ENCODE measurements at places on chromosomes 6 and 20. TPM values are rescaled to one million over a fixed set of nuclear protein-coding genes. Genes with fewer than 3 reads are reported as not detected.

- DNase-seq, result no peak
Measured at GRCh38 chr20:34941226-34941625, 14.4 kb downstream of the GSS start.

DNA sequence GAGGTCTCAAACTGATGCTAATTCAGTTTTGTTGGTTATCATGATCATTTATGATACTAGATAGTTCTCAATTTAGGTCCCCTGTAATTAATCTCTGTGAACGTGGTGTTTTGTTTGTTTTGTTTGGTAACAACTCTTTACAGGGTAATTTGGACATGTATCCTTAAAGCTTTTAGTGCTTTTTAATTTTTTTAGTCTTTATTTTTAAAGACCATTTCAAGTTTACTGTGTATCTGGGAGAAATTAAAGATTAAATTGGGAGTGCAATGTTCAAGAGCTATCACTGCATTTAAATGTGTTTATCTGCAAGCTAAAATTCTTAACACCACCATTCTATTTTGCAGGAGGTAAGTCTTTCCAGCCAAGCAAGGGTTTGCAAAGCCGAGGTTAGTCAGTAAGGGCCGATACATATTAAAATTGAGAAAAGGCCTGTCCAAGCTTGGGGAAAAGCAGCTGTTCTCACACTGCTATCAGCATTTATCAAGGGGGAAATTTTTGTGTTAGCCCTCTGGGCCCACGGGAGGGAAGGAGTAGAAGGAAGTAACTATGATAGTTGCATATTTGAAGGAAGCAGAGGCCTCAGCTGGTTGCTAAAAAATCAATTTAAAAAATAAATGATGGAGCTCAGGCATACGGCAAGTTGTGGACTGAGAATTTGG is 59.3 kb upstream of the ZNF217 start:
- DNase-seq, result no peak

DNA sequence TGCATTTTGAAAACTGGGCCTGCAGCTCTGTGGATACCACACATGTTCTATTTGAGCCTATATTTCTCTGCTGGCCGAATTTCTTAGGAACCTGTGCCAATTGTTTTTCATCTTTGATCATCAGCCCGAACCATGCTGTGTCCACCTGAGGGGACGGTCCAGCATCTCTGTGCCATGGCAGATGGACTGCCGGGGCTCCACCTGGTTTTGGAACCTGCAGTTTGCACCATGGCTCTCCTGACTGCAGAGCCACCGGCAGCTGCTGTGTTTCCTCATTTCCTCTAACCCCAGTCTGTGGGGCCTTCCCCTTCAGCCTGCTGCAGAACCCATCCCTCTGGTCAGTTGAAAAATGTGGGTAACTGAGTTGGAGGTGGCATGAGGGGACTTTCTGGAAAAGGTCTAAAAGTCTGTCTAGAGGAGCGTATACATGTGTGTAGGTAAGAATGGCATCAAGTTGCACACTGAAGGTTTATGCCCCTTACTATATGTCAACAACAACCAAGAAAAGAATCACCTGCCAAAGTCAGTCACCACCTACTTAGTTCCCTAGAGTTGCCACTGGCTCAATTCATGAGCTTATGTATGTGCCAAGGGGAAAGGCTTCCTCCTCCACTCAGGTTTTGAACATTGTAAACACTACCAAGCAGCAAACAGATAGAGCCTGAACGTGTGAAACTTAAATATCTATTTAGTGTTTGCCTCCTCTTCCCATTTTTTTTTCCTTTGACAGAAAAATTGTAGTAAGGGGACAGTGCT is 548.2 kb downstream of the PRKN start:
- DNase-seq, result no peak

GRCh38 chr6:150996968-150997367 is 131.5 kb downstream of the MTHFD1L start:
- DNase-seq, result no peak

DNA sequence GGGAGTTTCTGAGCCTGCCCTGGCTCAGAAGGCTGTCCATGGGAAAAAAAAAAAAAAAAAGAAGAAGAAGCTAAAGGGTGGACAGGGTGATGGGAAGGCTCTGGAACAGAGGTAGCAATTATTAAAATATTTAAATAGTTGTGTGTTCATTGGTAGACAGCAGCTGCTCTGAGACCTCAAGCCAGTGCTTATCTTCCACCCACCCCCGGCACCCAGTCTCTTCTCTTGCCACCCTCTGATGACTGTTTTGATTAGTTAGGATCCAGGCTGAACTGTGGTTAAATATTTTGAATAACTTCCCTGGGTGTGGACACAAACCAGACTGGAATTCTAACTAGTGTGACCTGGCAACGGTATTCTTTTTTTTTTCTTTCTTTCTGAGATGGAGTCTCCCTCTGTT is 16.9 kb upstream of the SRSF3 start:
- DNase-seq, result no peak

IPCEF1 gene
- 1.1 TPM for polyA plus RNA-seq

SEMG1 gene
- polyA plus RNA-seq, result not detected

- DNase-seq, result no peak
Measured at GRCh38 chr6:122714059-122714458, 65.5 kb upstream of the FABP7 start.

- no peak for DNase-seq
Measured at GRCh38 chr6:40894962-40895799, 143.8 kb downstream of the UNC5CL start.

SLA2 gene
- 0.38 TPM for polyA plus RNA-seq

NXT1 gene
- polyA plus RNA-seq, result 30.4 TPM

GRCh38 chr6:16108921-16109658 is 19.8 kb upstream of the MYLIP start:
- DNase-seq, result no peak

DNA sequence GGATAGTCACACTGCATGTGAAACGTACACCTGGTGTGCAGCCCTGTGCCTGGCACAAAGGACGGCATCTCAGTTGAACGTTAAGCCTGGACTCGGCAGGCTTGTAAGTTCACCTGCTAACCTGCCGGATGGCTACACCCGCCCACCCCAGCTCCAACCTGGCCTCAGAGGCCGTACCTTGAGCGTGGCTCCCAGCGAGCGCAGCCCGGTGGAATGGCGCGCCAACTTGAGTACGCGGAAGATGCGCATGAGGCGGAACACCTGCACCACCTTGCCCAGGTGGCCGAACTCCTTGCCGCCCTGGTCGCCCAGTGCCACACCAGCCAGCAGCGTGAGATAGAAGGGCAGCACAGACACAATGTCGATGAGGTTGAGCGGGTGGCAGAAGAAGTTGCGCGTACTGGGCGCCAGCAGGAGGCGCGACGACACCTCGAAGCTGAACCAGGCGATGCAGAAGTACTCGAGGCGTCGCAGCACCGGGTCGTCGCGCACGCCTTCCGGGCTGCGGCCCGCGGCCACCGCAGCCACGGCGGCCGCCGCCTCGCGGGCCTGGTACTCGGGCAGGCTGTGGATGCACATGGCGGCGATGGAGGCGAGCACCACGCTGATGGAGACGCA is 3.3 kb downstream of the KCNS1 start:
- DNase-seq, result no peak

PHACTR1 gene
- 3.3 TPM for polyA plus RNA-seq

GRCh38 chr6:100188754-100189153 is 194.7 kb upstream of the MCHR2 start:
- DNase-seq, result no peak

NFYA gene
- 12.3 TPM for polyA plus RNA-seq

- DNase-seq, result no peak
Measured at GRCh38 chr6:110776413-110776812, 38.9 kb downstream of the CDK19 start.

OPN5 gene
- polyA plus RNA-seq, result not detected

GRCh38 chr6:147546501-147547368 is 38.2 kb downstream of the SAMD5 start:
- DNase-seq, result no peak

- no peak for DNase-seq
Measured at GRCh38 chr6:57127763-57128162, 37.8 kb downstream of the ZNF451 start.

DNA sequence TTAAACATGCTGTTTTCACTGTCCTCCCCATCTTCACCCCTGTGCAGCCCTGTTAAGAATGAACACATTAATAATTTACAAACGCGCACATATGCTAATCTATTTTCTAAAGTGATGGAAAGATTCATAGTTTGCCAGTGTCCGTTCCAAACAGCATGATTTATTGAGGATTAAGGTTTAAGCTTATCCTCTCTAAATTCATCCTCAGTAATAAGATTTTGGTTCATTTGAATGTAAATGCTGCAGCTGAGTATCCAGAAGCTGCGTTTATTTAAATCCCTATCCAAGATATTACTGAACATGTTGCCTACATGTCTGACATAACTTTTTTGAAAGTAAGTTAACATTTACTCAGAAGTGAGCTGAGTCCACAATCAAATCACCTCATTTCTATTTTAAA is 42.8 kb upstream of the FAM135A start:
- no peak for DNase-seq

CST4 gene
- polyA plus RNA-seq, result not detected

DNA sequence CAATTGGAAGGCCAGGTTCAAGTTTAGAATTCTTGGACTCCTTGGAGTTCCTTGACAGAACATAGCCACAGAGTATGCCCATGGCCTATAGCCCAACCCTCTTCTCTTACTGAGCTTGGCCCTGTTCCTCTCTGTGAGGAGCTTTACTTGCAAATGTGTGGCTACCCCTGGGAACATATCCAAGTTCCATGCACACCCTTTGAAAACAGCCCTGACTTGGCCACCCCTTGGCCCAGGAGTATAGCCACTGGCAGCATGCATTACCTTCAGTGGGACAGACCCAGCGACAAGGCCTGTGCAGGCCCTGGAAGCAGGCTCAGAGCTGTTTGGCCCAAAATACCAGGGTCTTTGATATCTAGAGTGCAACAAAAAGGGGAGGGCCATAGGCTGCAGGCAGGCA is 19.5 kb upstream of the MAS1 start:
- DNase-seq, result no peak

CST2 gene
- polyA plus RNA-seq, result not detected

- DNase-seq, result no peak
Measured at GRCh38 chr6:104183816-104184435, 675.8 kb downstream of the HACE1 start.

GRCh38 chr20:15546525-15547023 is 1026.7 kb downstream of the KIF16B start:
- DNase-seq, result no peak

- DNase-seq, result no peak
Measured at GRCh38 chr6:13383328-13384163, 55.2 kb upstream of the TBC1D7 start.

- DNase-seq, result no peak
Measured at GRCh38 chr6:97059473-97059872, 134.9 kb downstream of the KLHL32 start.

RTF2 gene
- 115 TPM for polyA plus RNA-seq

PSORS1C2 gene
- not detected for polyA plus RNA-seq

DNA sequence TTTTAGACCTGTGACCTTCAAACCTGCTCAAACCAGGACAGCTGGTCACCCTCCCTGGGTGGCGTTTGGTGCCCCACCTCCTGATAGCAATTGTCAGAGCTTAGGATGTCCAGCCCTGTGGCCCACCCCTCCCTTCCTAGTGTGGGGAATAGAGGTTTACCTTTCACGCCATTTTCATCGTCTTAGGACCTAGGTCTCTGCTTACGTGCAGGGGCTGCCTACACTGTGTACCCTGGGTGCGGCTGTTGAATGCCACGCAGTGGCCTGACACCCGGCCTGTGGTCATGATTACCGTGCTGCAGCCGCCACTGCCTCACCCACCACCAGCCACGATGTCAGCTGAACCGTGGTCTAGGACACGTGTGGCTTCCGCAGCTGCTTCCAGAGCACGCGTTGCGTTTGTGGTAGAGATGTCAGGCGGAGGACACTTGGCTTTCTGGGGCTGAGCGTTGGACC is 157.3 kb downstream of the DTNBP1 start:
- DNase-seq, result no peak
